Right atrium auricular region (tissue), 2 donors: ENCODE measurements at places on chromosomes 5 and 9. TPM values are rescaled to one million over a fixed set of nuclear protein-coding genes. Genes with fewer than 3 reads are reported as not detected.

DNA sequence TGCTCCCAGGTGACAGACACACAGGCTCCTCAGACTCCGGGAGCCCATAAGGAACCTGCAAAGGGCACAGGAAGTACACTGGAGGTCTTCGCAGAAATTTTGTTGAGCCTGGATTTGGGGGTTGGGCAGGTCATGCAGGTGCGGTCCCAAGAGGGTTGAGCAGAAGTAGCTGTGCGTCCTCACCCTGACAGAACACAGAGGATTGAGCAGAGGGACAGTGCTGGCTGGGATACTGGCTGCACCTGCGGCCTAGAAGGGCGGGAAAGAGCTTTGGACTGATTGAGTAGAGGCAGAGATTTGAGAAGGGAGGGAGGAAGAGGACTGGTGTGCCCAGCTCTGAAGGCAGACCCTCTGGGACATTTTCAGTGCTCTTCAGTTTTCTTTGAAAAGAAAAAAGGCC, 65.4 kb downstream of the PTPDC1 start:
- no peak for DNase-seq

DNA sequence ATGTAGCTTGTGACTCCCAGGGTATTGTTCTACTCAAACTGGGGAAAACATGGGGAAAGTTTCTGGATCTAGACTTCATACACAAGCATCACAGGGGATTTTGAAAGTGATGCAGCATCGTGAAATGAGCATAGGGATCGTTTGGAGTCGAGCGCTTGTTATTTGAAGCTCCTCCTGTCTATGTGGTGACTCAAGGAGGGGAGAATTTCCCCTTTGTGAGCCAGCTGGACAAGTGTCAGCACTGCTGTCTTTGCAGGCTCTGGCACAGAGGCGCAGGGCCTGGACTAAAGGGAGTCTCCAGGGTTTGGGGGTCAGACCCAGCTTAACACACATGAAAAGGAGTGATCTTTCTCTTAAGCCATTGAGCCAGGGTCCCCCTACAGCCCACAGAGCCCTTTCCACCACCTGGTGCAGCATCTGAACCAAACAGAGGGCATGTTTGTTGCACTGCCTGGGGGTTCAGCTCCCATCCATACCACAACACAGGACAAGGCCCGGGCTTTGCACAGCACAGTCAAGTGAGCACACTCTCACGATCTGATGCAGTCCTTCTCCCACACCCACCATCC, 51.0 kb downstream of the IRF1 start:
- peak; percentile 92 for DNase-seq

DNA sequence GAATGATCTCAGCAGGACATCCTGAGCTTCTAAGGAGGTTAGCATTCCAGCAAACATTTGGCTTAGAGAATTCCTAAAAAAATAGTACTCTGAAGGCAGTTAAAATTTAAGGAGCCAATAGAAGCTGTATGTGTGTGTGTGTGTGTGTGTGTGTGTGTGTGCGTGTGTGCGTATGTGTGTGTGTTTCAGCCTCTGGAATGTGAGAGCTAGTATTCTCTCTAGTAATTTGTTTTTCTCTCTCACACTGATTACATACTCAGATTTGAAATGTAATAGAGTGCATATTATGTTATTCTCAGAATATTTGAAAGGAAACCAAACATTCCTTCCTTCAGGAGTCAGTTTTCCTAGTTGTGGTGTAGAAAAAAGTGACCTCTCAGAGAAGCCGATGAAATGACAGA, 279.6 kb downstream of the TMEM38B start:
- no peak for DNase-seq

GRCh38 chr5:162786234-162786633, 651.2 kb upstream of the CCNG1 start:
- DNase-seq, result no peak

- DNase-seq, result no peak
Observed at GRCh38 chr9:75140261-75140660, 51.9 kb downstream of the OSTF1 start.

DNA sequence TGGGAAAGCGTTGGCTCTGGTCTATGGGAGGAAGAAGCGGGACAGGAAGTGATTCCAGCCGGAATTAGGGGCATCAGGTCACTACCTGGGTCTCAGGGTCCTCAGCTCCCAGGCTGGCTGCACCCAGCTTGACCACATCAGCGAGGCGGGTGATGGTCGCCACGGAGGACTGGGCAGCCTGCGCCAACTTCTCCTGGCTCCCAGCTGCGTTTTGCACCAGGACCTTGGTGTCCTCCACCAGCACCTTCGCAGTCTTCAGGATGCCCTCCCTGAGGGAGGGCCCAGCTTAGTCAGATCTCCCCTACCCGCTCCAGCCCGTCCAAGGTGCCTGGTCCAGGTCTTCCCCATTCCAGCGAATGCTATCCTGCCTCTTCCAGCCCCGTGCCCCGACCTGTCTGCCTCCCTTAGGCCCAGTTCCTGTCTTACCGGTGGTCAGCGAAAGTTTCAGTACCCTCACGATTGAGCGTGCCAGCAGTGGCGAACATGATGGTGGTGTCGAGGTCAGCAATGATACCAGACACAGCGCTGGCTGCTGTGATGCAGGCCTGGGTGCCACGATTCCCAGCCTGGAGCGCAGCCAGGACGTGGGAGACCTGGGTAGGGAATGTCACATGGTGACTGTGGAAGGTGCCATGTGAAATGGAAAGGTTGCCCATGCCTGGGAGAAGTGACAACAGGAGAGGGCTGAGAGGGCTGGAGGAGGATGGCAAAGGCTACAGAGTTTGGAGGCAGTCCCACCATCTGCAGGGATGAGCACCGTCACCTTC, 14.4 kb upstream of the TPM2 start:
- no peak for DNase-seq

GRCh38 chr9:83185488-83186154, 122.7 kb upstream of the RASEF start:
- DNase-seq, result no peak

DNA sequence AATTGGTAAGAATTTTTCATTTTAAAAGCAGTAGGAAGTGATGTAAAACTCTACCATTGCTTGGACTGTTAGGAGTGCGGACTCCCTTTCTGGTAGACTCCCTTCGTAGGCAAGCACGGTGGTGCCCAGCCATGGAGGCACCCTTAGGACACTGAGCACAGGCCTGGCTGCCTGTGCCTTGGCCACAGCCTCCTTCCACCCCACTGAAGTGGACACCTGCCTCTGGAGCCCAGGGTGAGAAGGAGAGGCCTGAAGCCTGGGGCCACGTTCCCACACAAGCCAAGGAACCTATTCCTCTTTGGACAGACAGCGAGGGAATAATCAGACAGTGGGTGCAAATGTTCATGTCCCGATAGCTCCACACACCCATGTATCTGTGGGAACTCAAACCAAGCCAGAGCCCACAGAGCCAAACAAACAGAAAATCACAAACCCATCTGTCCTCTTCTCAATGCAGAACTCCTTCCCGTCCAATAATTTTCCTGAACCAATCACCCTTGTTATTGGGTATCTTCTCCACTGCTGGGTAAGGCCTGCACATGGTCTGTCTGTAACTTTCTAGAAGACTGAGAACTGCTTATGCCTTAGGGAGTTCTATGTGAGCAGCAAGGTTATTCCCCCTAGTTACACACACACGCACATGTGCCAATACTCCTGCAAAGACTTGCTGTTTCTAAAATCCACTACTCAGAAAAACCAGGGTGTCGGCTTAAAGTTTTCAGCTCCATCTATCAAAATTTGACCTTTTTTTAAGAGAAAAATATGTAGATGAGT, 45.2 kb downstream of the UBE2QL1 start:
- no peak for DNase-seq

The C5orf52 gene
- total RNA-seq, result not detected

The NR6A1 gene
- total RNA-seq, result 2.6 TPM

The CCL28 gene
- total RNA-seq, result 0.30 TPM

The PTGS1 gene
- total RNA-seq, result 14.6 TPM

The NEUROG1 gene
- not detected for total RNA-seq
